ENCODE measurements at places on chromosomes 12 and 14.

DNA sequence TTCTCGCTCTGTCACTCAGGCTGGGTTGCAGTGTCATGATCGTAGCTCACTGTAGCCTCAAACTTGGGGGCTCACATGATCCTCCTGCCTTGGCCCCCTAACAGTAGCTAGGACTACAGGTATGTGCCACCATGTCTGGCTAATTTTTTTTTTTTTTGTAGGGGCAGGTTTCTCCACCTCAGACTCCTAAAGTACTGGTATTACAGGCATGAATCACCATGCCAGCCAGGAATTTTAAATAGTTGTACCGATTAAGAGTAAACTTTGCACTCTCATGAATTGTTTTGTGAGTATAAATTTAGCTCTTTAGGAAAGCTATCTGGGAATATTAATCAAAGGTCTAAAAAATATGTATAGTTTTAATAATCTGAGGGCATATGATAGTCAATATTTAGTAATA lies 25.5 kb downstream of the YEATS4 start:
- DNase-seq = no peak

- no peak for DNase-seq
Observed at GRCh38 chr12:67145692-67146091, 123.5 kb upstream of the CAND1 start.

DNA sequence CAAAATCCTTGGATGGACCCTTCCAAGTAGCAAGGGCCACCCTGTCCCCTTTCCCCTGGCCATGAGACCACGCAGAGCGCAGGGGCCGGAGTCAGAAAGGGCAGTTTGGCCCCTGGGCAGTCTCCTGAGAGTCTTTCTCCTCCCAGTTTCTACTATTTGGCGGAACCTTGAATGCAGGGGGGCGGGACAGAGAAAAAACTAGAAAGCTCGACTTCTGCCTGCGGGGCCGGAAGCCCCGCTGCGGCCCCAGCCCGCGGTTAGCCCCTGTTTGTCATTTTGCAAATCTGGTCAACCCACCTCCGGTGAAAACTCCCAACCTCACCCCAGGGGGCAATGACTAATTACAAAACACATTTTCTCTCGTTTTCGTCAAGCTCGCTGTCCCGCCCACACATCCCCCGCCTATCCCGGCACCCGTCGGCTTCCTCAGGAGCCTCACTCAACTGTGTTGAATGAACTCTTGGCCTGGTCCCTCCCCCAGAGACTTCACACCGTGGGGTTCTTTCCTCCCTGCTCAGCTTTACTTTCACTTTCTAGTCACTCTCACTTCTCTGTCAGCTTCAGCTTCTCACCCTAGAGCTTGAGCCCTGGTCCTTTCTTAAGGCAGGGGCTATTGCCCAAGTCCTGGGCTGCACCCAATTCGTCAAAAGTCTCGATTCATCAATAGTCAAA lies 66.7 kb downstream of the IRF2BPL start:
- DNase-seq = no peak

DNA sequence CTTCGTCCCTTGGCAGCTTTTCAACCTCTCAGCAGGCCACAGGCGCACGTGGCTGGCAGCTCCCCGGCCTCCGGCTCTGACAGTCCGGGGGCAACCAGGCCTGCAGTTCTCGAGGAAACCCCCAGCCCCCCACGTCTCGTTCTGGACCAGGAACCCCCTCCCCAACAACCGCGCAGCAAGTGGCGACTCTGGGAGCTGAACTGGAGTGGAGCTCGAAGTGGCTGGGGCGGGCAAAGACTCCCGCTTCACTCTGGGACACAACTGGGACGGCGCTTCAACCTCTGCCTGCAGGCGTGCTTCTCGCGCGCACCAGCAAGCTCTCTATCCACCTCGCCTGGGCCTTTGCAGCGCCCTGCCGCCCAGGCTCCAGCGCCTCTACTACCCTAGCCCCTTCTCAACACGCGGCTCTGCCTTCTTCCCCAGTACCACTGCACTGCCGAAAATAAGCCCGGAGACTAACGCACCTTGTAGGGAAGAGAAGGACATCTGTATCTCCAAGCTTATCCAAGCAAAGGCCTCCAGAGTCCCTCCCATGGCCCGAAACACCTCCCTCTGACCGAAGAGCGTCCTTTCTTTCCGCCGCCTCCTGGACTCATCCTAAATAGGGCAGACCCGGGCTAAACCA lies 2.4 kb upstream of the NKX2-1 start:
- no peak for DNase-seq

DNA sequence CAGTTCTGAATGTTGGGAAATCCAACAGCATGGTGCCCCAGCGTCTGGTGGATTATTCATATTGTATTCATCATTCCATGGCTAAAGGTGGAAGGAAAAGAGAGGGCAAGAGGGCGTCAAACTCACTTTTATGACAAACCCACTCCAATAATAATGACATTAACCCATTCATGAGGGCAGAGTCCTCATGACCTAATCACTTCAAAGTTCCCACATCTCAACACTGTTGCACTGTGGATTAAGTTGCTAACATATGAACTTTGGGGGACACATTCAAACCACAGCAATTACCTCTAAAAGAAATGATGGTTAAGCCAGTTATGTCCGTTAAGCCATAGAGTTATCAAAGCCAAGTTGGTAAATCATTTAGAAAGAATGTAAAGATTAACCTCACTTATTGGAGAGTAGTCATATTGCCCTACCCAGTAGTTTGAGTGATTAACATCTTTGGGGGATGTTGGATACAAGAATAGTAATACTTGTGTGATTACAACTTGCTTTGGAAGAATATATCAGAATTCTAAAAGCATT lies 212.4 kb upstream of the FLRT2 start:
- DNase-seq = no peak

DNA sequence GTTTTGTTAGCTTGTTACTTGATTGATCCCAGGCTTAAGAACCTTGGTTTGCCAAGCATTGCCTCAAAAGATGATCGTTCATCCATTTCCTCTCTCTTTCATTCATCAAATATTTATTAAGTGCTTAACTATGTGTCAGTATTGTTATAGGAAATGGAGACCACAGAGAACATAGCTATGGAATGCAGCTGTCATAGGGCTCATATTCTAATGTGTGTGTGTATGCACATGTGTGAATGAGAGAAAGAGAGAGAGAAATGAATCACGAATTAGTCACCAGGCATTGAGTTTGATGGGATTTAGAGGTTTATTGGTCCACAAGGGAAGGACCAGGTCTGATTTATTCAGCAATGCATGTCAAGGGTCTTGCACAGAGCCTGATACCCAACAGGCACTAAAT lies 71.0 kb upstream of the FBXO21 start:
- DNase-seq = no peak

Data from NCI-H524 (cell line).